ENCODE measurements at places on chromosomes 7 and 10.

GRCh38 chr7:129055294-129055816 lies 444 bp upstream of the TNPO3 start:
- no peak for DNase-seq

DNA sequence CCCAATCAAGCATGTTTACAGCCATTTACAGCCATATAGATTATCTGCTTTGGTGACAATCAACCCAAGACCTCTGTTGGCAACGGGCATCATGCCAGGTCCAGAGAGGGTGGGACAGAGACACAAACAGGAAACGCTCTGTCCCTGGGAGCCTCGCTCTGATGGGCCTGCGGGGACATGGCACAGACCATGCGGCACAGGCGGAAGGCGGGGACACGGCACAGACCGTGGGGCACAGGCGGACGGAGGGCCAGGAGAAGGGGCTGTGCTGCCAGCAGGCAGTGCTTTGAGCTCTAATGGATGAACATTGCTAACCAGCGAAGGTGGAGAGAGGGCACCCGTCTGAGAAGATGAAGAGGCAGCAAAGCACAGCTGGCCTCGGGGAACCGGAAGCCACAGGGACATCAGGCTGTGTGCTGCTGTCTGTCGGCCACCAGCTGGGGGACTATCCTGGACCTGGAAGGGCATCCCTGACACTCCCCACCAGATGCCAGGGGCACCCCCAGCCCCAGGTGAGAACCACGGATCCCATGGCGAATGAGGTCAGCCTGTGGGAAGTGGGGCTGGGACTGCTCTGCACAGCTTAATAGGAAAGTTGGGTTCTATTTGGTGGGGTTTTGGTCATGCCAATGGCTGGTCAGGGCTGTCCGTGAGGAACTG lies 61.0 kb downstream of the DIP2C start:
- no peak for DNase-seq

DNA sequence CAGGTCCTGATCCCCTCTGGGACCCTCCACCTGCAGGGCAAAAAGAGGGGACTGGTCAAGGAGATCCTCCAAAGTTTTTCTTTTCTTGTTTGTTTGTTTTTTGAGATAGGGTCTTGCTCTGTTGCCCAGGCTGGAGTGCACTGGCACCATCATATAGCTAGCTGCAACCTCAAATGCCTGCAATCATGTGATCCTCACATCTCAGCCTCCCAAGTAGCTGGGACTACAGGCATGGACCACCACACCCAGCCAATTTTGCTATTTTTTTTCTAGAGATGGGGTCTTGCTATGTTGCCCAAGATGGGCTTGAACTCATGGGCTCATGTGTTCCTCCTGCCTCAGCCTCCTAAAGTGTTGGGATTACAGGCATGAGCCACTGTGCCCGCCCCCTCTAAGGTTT lies 41.0 kb downstream of the EPHB4 start:
- no peak for DNase-seq

GRCh38 chr10:5970527-5970926 lies 6.8 kb downstream of the IL15RA start:
- no peak for DNase-seq

DNA sequence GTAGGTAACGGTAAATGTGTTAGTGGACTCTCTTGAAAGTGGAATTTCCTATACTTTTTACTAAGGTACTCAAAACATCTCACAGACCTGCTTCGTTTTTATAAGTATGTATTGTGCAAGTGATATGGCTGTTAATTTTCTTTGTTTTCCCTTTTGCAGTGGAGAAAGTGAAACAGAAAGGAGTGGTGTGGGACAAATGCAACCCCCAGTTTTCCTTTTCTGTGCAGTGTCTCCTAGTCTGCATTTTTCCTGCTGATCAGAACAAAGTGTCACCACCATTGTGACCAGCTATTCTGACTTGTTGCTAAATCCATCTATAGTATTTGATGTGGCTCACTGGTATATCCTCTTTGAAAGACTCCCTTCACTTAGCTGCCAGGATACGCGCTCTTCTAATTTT lies 410.0 kb downstream of the EXOC4 start:
- DNase-seq, result no peak

- no peak for DNase-seq
Observed at GRCh38 chr10:16686054-16686902, 130.9 kb downstream of the RSU1 start.

DNA sequence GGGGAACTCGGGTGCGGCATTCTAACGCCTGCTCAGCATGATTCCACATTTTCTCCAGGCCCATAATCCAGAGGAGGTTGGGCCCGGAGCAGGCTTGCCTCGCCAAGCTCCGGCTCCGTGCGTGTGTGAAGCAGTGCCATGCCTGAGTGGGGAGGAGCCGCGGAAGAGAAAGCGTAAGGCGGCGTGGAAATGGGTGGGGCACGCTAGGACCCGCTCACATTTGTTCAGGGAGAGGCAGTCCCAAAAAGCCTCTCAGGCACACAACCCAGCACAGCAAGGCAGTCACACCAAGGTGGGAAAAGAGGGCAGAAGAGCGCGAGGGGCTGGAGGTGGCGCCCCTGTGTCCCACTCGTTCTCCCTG lies 695 bp upstream of the VDAC2 start:
- peak; percentile 82 for DNase-seq

DNA sequence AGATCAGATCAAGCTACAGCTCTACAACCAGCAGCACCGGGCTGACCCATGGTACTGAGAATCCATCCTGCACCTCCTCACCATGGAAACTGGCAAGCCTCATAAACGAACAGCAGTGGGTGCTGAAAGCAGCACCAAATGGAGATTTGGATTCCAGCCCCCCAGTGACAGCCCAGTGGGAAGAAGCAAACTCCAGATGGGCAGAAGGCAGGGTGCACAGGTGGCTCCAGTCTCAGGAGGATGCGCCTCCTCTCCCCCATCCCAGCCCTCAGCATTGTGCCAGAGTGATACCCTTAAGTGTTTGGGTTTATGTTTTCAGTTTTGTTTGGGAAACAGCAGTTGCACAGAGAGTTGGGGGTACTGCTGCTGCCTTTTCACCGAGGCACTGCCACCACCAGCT lies 20.6 kb upstream of the SMO start:
- no peak for DNase-seq

DNA sequence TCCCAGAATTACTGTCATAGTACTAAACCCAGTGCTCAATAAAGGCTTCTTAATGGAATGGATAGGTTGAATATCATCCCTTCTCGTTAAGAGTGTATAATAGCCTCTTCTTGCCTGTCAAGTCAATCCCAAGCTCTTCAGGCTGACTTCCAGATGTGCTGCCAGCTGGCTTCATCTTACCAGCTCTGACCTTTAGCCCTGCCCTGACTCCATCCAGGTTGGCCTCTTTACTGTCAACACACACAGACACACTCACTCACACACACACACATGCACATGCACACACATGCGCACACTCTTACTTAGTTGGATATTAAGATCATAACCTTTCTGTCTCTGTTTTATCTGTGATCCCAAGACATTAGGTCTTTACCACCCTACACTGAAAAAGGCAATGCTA lies 49.1 kb downstream of the ASB4 start:
- no peak for DNase-seq

DNA sequence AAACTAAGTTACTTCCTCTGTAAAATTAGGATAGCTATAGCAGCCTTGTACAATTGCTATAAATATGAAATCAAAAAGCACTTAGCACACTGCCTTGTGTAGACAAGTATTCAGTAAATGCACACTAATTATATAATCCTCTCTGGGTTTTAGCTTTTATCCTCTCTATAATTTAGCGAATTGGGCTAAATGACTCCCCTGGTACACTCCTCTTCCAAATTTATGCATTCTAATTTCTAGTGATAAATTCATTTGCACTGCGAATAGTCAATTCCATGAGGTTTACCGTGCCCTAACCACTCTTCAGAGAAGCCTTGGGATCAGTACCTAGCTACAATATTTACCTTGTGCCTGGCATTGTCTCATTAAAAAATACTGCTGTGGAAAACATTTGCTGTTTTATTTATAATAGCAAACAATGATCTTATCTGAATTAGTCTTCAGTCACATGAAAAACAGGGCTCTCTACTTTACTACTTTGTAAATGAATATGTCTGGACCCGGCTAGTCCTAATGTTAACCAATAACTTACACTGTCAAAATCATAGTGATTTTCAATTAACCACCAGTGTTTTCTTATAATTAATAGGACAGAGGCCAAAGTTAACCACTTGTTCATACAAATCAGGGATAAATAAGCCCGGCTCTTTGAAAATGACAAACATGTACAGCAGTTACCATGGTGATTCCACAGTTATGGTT lies 577.9 kb downstream of the IPMK start:
- no peak for DNase-seq

DNA sequence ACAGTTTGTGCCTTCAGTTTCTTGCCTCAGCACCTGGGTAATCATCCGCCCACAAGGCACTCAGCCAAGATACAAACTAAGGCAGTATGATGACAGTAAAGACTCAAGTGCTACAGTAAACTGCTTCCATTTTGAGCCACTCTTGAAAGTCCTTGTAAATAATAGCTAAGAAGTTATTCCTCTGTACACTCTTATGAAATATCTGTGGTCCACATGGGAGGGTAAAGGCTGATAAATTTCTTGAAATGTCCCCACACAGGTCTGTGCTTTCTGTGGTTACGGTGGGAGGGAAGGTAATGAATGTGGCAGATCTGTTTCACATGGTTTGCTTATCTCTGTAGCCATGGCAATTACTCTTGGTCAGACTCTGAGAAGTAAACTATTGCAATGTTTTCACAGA lies 551.0 kb upstream of the ZWINT start:
- DNase-seq, result no peak
